Suppressor macrophage treated with lipopolysaccharide for 4 hours (primary cell): ENCODE measurements at places on chromosomes 6 and 20.
A peak's percentile ranks its signal among the peaks of the same experiment; 100 is the strongest.

- DNase-seq = no peak
Observed at GRCh38 chr20:49631856-49632418, 64.0 kb upstream of the PTGIS start.

DNA sequence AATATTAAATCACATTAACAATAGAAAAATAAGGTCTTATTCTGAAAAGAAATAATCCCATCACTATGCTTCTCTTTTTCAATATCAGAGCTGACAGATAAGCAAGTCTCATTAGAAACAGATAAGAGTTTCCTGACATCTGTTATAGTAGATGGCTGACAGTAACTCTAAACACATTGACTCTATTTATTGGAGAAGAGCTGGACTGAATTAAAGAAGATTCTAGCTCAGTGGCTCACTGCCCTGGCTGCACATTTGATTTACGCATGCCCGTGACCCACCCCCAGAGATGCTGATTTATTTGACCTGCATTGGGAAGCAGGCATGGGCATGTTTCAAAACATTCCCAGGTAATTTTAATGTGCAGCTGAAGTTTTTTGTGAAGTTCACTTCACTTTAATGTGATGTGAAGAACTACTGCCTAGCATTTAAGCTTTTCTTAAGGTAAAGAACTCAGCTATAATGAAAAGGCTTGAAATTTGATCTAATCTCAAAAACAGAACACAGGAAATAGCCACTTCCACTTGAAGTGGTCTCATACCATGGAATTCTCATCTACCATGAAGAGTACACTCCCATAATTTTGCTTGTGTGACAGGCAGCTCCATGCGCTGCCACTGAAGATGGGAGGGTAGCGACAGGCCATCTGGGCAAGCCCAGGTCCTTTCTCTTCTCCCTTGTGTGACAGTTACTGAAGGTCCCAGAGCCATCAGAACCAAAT, 162.3 kb downstream of the TPBG start:
- DNase-seq = no peak

DNA sequence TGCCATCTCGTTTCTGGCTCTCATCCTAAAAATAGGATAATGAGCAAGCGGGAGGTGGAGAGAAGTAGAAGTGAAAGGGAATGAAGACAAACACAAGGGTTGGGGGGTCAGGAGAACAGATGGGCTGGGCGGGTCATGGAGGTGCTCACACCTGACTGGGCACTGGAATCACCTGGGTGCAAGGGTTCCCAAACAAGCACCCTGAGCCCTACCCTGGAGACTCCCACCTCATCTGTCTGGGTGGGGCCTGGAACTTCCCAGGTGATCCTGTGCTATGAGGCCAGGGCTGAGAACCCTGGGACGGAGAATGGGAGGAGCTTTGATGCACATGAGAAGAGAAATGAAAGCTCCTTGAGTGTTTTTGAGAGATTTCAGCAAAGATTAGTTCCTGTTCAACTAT, 223.6 kb downstream of the ANKRD60 start:
- no peak for DNase-seq

DNA sequence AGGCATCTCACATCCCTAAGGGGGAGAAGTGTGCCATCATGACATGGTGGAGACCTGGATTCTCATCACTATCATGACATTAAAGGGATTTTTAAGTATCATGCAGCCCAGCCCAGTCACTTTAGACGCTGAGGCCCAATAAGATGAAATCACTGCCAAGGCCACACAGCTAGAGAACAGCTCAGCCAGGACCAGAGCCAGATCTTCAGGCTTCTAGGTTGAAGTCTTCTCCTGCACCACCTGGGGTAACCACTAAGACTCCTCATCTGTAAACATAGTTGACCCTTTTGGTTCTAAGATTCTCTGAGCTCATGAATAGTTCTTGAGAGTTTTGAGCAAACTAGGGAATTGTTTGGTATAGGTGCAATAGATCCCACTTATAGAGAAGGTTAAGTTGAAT, 125.1 kb downstream of the TCP11 start:
- no peak for DNase-seq

DNA sequence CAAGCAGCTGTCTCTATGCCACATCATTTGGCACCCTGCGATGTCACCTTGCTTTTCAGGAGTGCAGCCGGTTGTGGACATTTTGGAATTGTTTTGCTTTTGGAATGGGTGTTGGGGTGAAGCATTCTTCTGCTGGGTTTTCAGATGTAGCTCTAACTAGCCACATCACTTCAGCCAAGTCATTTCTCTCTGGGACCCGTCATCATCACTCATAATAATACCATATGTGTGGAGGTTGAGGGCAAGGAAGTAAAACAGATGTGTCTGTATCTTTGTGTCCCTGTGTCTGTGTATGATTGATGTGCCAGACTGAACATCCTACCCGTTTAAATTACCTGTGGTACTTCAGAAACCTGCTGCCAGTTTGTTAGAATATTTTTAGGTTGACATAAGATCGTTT, 49.5 kb upstream of the TULP4 start:
- no peak for DNase-seq

- peak; percentile 37 for DNase-seq
Observed at GRCh38 chr20:54680872-54681619, 205.7 kb downstream of the DOK5 start.

GRCh38 chr6:106082735-106083398, 3.3 kb upstream of the PRDM1 start:
- no peak for DNase-seq

GRCh38 chr20:59574308-59574707, 30.0 kb upstream of the PHACTR3 start:
- DNase-seq = no peak

DNA sequence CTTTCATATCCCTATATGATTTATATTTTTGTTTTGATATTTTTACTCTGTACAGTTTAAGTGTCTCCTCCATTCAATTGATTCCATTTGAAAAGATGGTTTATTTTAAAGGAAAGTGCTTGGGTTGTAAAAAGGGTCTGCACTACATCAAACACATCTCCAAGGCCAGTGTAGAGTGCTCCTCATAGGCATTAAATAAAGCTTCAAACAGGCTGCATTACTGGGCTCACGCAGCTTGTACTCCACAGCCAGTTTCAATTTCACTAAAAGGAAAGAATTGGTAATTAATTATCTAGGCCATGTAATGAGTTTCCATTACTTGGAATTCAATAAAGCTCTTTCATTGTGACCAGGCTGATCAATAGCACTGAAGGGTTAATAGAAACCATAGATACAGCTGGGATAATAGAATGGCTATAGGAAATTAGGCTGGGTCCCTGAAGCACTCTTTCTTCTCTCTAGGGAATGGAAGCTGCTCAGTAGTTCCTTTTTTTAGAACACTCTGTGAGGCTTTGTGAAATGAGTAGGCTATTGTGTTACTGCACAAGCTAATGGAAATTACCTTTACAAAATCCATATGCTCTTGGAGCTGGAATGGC, 442.2 kb downstream of the RNF144B start:
- DNase-seq = no peak

DNA sequence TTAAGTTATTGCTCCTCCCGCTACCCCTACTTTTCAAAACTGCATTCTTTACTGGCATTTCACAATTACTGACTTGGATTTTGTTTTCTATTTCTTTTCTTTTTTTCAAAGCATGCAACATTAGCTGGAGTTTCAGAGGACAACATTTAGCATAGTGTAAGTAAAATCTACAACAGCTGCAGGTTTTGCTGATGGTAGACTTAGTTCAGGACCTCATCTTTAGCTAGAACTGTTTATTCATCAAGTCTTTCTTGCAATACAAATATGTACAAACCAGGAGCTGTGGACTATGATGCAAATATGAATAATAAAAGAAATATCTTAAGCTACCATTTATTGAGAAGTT, 728 bp upstream of the CEP162 start:
- DNase-seq = no peak
